ENCODE measurements at places on chromosomes 3 and 15.
A peak's percentile ranks its signal among the peaks of the same experiment; 100 is the strongest.

- DNase-seq: peak; percentile 84
Observed at GRCh38 chr3:113606539-113607218, 74.3 kb downstream of the SIDT1 start.

GRCh38 chr15:76206325-76206976 is 104.8 kb downstream of the ETFA start:
- no peak for DNase-seq

DNA sequence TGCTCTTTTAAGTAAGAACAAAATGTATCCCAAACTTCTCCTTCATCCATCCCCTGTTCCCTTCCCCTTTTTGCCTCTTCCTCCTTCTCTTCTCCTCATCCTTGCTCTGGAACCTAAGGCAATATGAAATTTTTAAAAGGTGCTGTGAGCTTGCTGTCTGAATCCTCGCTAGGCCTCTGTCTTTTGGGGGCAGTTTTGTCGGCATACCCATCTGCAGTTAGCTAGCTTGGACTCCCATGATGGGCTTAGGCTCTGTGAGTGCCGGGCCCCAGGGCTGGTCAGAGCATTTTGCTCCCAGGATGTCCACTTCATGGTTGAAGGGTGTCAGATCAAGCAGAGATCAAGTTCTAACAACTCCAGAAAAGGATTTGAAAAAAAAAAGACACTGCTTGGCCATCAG is 18.6 kb downstream of the ZIC1 start:
- DNase-seq: no peak

- peak; percentile 70 for DNase-seq
Observed at GRCh38 chr15:63892794-63893441, 59.2 kb upstream of the HERC1 start.

DNA sequence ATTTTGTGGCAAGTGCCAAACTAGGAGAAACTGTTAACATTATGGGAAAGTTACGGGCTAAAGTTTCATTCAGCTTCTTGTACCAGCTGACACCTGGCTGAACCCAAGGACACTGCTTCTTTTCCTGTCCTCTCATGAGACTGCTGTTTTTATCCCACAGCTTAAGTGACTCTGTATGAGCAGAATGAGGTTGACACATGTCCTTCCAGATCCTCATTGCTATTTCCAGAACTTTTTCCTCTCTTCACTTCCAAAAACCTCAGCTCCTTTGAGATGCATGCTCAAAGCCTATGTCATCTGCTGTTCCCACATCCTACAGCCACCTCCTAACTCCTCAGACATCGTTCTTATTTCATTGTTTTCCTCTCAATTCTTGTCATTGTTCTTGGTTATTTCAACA is 183.6 kb downstream of the DCLK3 start:
- no peak for DNase-seq

GRCh38 chr3:113231827-113232253 is 20.5 kb downstream of the BOC start:
- no peak for DNase-seq
